ENCODE measurements at places on chromosomes 16 and 17. TPM values are rescaled to one million over a fixed set of nuclear protein-coding genes. Genes with fewer than 3 reads are reported as not detected.

MMD gene
- total RNA-seq = 22.3 TPM

GOSR2 gene
- total RNA-seq = 37.4 TPM

MYH10 gene
- 65.9 TPM for total RNA-seq

SLC9A5 gene
- total RNA-seq = 0.07 TPM

EFNB3 gene
- total RNA-seq = 4.7 TPM

ZNF469 gene
- total RNA-seq = 10.5 TPM

E4F1 gene
- 28.6 TPM for total RNA-seq

ZG16B gene
- total RNA-seq = 1.1 TPM

TEKT5 gene
- total RNA-seq = 0.04 TPM

STRADA gene
- 18.6 TPM for total RNA-seq

CBLN1 gene
- total RNA-seq = not detected

TSNAXIP1 gene
- 0.63 TPM for total RNA-seq

PPL gene
- total RNA-seq = 26.5 TPM

NXPH3 gene
- not detected for total RNA-seq
